ENCODE measurements at places on chromosomes 7 and 10.

GRCh38 chr7:101382937-101383336 is 20.3 kb downstream of the COL26A1 start:
- no peak for DNase-seq

- DNase-seq = no peak
Observed at GRCh38 chr7:108535744-108536143, 9.8 kb upstream of the PNPLA8 start.

- DNase-seq = no peak
Observed at GRCh38 chr10:48608976-48609375, 4.1 kb upstream of the ARHGAP22 start.

- no peak for DNase-seq
Observed at GRCh38 chr7:45278763-45279398, 121.3 kb downstream of the RAMP3 start.

- no peak for DNase-seq
Observed at GRCh38 chr7:73960548-73960947, 67.4 kb upstream of the ELN start.

- no peak for DNase-seq
Observed at GRCh38 chr10:13750299-13751190, 163.8 kb downstream of the PRPF18 start.

DNA sequence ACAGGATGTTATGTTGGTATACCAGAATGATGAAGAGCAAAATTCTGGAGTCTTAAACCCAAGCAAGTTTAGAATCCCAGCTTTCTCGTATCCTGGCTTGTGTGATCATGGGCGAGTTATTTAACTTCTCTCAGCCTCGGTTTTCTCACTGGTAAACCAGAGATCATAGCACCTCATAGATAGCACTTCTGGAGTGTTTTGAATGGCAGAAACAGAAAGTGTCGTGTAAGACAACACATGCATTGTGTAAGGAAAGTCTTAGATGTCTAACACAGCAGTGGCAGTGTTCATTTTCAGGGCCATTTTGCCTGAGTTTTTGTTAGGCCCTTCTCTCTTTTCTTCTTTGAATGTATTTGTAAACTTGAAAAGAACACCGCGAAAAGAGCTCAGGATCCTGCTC is 465.1 kb downstream of the AUTS2 start:
- DNase-seq = no peak

GRCh38 chr7:2941216-2941859 is 97.2 kb upstream of the GNA12 start:
- no peak for DNase-seq

- DNase-seq = no peak
Observed at GRCh38 chr7:136086712-136087111, 109.6 kb upstream of the MTPN start.

GRCh38 chr7:128025380-128025779 is 5.9 kb downstream of the LRRC4 start:
- DNase-seq = no peak
